ENCODE measurements at places on chromosomes 6 and 20. TPM values are rescaled to one million over a fixed set of nuclear protein-coding genes. Genes with fewer than 3 reads are reported as not detected.

The NUP153 gene
- 26.0 TPM for total RNA-seq

The ADGRG6 gene
- 43.1 TPM for total RNA-seq

The MATN4 gene
- total RNA-seq, result 0.16 TPM

The ARMH2 gene
- total RNA-seq, result not detected

The MEP1A gene
- not detected for total RNA-seq

The CST4 gene
- not detected for total RNA-seq

The PSORS1C2 gene
- not detected for total RNA-seq

The ECT2L gene
- not detected for total RNA-seq

The ANKRD6 gene
- 2.0 TPM for total RNA-seq

The ARFGEF3 gene
- 0.51 TPM for total RNA-seq

The ZNF165 gene
- 1.1 TPM for total RNA-seq

The FAM217A gene
- not detected for total RNA-seq

The EEF1A1 gene
- total RNA-seq, result 7,652 TPM

The KHDC1L gene
- total RNA-seq, result not detected

The COL9A3 gene
- 0.70 TPM for total RNA-seq

The BPI gene
- total RNA-seq, result not detected

The SOX18 gene
- total RNA-seq, result 2.7 TPM

The GTSF1L gene
- total RNA-seq, result not detected

The IRF4 gene
- 0.25 TPM for total RNA-seq

The TGM2 gene
- 542 TPM for total RNA-seq

The PSORS1C1 gene
- total RNA-seq, result 3.2 TPM

The ETV7 gene
- not detected for total RNA-seq

The TINAG gene
- not detected for total RNA-seq

The HTR1E gene
- not detected for total RNA-seq

The SMLR1 gene
- not detected for total RNA-seq

The ELOVL4 gene
- total RNA-seq, result 1.5 TPM

The TBX18 gene
- total RNA-seq, result 23.9 TPM

The GSTA2 gene
- not detected for total RNA-seq

The CLIC5 gene
- total RNA-seq, result not detected

The TFAP2D gene
- total RNA-seq, result not detected

The F13A1 gene
- total RNA-seq, result not detected

The CLVS2 gene
- total RNA-seq, result 0.17 TPM

The CST7 gene
- not detected for total RNA-seq

The TRIM15 gene
- not detected for total RNA-seq

The SAMD5 gene
- 0.43 TPM for total RNA-seq

The MUCL3 gene
- total RNA-seq, result 0.14 TPM

The HRH3 gene
- total RNA-seq, result not detected

The EYS gene
- total RNA-seq, result 0.02 TPM

The RNF39 gene
- 0.05 TPM for total RNA-seq

The BACH2 gene
- 1.6 TPM for total RNA-seq

The APMAP gene
- 185 TPM for total RNA-seq

The SNAP25 gene
- total RNA-seq, result 17.8 TPM

All from A549 treated with Hydrocortisone at 1 μM for 4 hours (cell line).